ENCODE measurements at places on chromosomes 1 and 21.

GRCh38 chr1:63537940-63538339 is 14.6 kb downstream of the EFCAB7 start:
- DNase-seq, result no peak

GRCh38 chr1:20358761-20359263 is 68.1 kb downstream of the VWA5B1 start:
- no peak for DNase-seq

- DNase-seq, result no peak
These were observed 508.6 kb upstream of the ADAMTS5 start for GRCh38 chr21:27475363-27475955.

DNA sequence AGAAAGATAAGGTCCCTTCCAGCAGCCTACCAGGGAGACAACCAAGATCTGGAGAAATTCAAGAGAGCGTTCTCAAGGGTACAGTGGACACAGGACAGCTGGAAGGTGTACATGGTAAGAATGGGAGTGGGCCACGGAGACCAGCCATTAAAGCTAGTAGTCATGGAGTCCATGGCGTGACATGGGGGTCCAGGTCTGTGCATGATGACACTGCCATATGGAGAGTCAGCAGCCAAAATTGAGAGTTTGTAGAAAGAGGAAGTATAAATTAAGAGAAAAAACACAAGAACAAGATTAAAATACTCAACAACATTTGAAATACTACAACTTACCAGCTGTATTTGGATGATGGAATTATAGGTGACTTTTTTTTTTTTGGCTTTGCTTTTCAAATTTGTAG is 7.9 kb upstream of the LORICRIN start:
- no peak for DNase-seq

- DNase-seq, result no peak
These were observed 15.7 kb downstream of the RCC2 start for GRCh38 chr1:17423781-17424245.

- DNase-seq, result no peak
These were observed at the start of gene ZBTB8A for GRCh38 chr1:32538887-32539583. ZBTB8A (plus strand) TSS chr1:32539427; CDS start chr1:32592932, 53,505 bp downstream.

GRCh38 chr21:38352536-38353219 is 95.9 kb downstream of the KCNJ15 start:
- peak; percentile 11 for DNase-seq

DNA sequence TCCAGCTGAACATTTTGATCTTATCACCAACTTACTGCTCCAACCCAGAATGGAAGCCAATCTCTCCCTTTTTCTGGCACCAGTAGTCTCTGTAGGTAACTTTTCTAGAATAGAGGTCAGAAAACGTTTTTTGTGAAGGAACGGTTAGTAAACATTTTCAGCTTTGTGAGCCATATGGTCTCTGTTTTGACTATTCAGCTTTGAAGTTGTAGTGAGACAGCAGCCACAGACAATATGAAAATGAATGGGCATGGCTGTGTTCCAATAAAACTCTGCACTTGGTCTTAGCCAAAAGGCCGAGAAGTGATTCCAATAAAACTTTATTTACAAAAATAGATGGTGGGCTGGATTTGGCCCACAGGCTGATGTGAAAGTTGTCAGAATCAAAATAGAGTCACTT is 28.9 kb downstream of the MAP10 start:
- DNase-seq, result no peak

GRCh38 chr1:210072129-210072528 is 134.1 kb downstream of the SYT14 start:
- no peak for DNase-seq

Measured in CD4-positive, alpha-beta T cell treated with Interleukin-6 at 100 ng/mL for 8 hours (primary cell).